ENCODE measurements at places on chromosomes 13 and 19.

DNA sequence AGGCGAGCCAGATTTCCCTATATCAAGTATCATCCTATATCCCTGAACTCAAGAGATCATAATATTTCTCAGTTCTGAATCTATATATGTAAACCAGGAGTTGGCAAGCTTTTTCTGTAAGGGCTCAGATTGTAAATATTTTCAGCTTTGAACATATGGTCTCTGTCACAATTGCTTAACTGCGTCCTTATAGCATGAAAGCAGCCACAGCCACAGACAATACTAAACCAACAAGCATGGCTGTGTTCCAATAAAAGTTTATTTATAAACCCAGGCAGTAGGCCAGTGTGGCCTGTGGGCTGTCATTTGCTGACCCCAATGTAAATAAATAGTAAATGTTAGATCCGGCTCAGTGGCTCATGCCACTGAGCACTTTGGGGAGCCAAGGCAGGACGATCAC lies 12.2 kb upstream of the MYH14 start:
- no peak for DNase-seq

DNA sequence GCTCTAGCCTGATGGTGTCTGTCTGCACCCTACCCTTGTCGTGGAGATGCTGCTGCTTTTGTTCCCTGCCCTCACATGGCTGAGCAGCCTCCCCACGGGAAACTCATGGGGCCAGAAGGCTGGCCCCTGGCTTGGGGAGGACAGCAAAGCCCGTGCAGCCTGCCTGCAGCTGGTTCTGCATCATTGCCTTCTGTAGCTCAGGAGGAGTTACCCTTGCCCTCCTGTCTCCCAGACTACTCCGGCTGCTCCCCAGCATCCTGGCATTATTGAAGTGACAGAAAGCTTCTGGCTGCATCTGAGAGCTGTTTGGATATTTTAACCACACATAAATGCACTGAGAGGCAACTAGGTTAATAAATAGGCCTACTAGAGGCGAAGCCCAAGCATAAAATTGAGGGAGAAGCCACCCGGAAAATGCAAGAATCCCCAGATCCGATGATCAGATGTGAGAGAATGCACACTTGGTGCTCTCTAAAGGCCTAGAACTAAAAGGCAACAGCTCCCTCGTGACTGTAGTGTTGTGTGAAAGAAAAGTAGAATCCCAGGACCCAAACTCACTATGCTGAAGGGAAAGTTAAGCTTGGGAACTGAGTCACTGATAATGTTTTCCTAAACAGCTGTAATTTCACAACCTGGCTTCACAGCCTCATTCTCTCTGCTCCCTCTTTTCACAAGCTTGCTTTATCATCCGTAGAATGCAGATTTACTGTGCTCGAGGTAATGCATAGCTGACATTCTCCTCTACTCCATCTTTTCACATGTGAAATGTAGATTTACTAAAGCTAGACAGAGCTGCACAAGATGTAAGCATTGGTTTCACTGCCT lies 110.8 kb downstream of the TNFRSF19 start:
- DNase-seq = peak; percentile 56

DNA sequence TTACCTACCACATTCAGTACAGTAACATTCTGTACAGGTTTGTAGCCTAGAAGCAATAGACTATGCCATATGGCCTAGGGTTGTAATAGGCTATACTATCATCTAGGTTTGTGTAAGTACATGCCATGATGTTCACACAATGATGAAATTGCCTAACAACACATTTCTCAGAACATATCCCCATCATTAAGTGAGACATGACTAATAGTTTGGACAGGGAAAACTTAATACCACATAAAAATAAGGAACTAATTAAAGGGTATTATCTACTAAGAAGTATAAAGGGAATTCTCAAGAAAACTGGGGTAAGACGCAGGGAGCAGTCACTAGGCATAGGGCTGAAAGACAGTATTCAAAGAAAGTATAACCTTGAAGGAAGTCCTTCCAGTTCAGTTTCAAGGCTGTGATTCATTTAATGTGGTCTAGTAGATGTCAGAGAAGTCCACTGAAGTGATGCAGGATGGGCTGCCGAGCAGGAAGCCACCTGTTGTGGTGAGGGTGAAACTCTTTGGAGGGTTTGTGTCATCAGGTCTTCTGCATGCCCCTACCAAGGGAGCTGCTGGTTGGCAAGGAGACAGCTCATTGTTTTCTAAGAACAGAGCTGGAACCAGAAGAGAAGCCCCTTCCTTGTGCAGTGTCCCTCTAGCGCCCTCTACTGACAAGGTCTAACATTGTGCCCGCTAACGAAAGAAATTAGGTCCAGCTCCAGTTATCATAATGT lies 122.9 kb downstream of the OLFM4 start:
- DNase-seq = peak; percentile 40

- peak; percentile 76 for DNase-seq
Measured at GRCh38 chr19:46616631-46617322, 8.1 kb downstream of the PTGIR start.

GRCh38 chr13:73984201-73984600 lies 150.0 kb downstream of the KLF12 start:
- no peak for DNase-seq

- no peak for DNase-seq
Measured at GRCh38 chr13:54927538-54927937, 1898.9 kb downstream of the OLFM4 start.

DNA sequence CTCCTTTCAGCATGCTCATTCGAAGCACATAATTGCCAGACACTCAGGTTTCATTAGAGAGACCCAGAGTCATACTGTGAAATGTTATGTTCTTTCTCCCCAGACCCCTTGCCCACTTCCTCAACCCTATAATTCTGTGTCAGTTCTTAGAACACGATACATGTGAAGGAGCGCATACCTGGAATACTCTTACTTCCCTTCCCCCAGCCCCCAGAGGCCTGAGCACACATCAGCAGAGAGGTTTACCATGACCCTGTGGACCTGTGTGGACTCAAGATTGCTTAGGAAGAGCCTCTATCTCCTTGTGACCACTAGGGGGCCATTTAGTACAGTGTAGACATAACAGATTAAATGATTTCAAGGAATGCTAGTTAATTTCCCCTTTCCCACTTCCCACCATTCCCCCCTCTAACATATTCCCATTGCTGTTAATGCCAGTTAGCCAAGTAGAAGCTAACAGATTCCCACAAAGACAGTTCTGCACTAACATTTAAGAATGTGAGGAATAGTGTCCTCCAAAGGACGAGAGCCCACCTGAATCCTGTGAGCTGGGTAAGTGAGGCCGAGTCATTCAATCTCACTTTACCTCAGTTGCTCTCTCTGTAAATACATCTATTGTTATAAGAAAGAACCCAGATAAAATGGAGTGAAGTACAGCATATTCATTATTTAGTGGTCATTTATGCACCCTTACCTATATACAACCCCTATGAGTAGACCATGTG lies 154.2 kb upstream of the MAB21L1 start:
- peak; percentile 88 for DNase-seq

GRCh38 chr13:29137995-29138394 lies 317.9 kb downstream of the MTUS2 start:
- no peak for DNase-seq

- no peak for DNase-seq
Measured at GRCh38 chr19:10965398-10965797, 4.6 kb downstream of the SMARCA4 start.

DNA sequence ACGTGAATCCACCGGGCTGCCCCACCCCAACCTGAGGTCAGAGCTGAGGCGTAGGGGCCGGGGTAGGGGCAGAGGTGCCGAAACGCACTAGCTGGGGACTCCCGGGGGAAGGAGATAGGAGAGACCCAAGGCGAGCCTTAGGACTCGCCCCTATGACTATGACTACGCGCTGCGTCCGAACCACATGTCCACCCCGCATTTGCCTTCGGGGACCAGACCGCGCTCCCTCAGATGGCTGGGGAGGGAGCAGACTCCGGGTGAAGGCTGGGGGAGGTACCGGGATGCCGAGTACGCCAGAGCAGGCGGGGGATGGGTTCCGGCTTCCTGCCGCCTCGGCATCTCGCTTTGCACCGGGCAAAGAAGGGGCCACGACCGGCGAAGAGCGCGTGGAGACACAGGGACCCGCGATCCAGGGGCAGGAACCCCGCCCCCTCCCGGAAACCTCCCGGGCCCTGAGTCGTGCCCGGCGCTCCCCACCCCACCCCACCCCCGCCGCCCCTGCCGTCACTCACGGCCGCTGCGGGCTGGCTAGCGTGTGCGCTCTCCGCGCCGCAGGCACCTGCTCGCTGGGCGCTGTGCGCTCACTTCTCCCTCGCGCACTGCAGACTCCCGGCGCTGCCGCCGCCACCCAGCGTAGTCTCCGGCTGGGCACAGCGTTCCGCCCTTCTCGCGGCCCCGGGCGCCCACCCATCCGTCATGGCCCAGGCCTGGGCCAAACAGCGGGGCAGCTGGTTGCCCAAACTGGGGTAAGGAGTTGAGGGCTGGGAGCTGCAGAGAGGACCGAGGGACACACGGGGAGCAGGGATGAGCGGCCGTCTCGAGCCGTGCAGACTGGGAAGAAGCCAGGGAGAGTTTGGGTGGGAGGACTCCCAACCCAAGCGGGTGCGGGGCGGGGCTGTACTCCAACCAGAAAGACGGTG lies 622 bp upstream of the VSTM2B start:
- no peak for DNase-seq

All from GM23248 (cell line).